Endothelial cell of umbilical vein (primary cell): ENCODE measurements at places on chromosomes 6 and 20.

GRCh38 chr20:3209946-3210317 is 634 bp downstream of the ITPA start:
- no peaks in the 10 kb centered on the region for H3K27me3 ChIP-seq
- H3K27ac ChIP-seq, result peak overlapping the region; percentile 34
- peak overlapping the region; percentile 67 for H3K4me3 ChIP-seq
- peak; percentile 33 for DNase-seq
- H3K4me1 ChIP-seq, result peaks cover 14% of the 10 kb centered on the region
- H3K36me3 ChIP-seq, result no peaks in the 10 kb centered on the region

DNA sequence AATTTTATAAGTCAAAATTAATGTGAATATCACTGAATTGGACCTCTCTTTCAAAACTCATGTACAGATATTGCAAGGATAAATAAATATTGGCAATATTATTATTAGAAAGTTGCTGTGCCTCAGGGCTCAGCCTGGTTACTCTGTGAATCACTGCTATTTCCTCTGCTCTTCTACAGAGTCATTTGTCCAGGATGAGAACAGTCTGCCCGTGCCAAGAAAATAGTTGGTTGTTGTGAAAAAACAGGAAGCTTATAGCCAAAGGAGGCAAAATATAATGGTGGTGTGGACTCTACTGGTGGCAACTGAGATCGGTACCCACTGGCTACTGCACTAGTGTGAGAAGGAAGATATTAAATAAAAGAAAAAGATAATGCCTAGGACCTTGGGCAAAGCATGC is 93.6 kb downstream of the RIMS1 start:
- no peaks in the 10 kb centered on the region for H3K36me3 ChIP-seq
- H3K4me1 ChIP-seq, result no peaks in the 10 kb centered on the region
- no peak for DNase-seq
- no peaks in the 10 kb centered on the region for H3K27me3 ChIP-seq
- H3K4me3 ChIP-seq, result no peak overlapping the region

DNA sequence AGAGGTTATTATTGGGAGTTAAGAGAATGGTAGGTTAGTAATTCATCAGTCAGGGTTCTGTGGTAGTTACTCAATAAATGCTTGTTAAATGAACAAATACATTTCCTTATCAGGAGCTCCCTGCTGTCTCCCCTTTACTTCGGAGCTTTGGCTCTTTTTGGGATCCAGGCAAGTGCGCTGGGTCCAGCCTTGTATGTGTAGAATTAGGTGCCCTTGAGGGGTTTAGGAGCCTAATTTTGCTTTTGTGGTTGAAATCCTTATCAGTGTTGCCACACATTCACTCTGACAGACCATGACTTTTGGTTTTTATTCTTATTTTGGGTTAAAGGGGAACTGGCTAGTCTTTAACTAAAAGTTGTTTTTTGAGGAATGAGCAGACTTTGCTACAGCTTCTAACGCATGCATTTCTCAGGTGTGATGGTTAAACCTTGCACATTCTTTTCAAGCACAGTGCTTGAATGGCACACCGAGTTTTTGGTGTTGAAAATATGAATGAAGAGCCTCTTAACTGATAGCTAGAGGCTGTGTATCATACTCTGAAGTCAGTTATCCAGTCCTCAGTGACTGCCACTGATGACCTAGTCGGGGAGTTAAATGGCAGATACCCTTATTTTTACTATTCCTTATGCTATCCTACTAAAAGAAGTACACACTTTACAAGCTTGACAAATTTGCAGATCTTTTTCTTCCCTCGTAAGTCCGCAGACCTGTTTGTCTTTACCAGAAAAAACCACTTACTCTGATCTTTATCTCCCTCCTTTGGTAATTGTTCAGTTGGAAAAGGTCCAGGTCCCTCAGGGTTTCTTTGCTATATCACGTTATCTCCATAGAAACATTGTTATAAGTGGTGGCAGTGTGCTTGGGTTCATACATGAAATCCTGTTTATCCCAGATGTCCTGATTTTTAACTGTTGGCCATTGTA is 50.7 kb upstream of the PLCG1 start:
- H3K36me3 ChIP-seq, result peaks cover 6% of the 10 kb centered on the region
- no peak overlapping the region for H3K27ac ChIP-seq
- DNase-seq, result peak; percentile 82
- H3K27me3 ChIP-seq, result no peaks in the 10 kb centered on the region

GRCh38 chr20:47662483-47663353 is 122.6 kb downstream of the SULF2 start:
- peak; percentile 31 for DNase-seq
- H3K36me3 ChIP-seq, result peaks cover 3% of the 10 kb centered on the region
- H3K27ac ChIP-seq, result no peak overlapping the region
- H3K4me1 ChIP-seq, result peaks cover 7% of the 10 kb centered on the region
